ENCODE measurements at places on chromosomes 5 and 9.

DNA sequence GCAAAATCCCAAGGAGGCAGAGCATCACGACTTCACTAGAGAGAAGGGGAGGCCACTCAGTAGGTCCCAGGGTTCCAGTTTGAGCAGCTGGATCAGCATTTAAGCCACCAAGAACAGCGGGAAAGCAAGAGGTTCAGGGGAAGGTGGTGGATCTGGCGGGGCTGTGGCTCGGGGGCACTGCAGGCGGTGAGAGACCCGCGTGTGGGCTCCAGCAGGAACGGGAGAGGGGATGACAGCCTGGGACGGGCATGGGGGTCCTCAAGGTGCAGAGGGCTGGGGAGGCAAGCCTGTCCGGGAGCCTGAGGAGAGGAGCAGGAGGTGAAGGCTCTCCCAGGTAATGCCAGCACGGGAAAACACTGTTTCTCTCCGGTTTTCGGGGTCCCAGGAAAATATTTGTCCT, 123.6 kb downstream of the IRX2 start:
- DNase-seq, result no peak

DNA sequence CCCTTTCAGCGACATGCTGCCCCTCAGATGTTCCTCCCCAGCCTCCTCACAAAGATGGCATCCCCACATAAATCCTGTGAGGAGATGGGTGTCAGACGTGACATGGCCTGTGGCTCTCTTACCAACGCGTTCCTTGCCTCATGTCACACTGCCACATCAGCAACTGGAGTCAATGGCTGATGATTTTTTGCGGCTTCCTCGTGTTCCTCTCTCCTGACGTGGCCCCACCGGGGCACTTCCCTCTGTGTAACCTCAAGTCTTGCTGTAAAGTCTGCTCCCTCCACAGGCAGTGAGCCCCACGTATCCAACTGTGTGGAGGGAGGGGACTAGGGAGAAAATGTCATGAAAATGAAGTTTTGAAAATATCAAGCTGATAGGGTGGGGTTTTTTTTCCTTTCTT, 53.2 kb upstream of the SHISAL2B start:
- no peak for DNase-seq

- no peak for DNase-seq
These were observed 67.6 kb downstream of the C9orf50 start for GRCh38 chr9:129553277-129553676.

GRCh38 chr9:134065612-134066419, 2.0 kb downstream of the BRD3 start:
- peak; percentile 82 for DNase-seq

DNA sequence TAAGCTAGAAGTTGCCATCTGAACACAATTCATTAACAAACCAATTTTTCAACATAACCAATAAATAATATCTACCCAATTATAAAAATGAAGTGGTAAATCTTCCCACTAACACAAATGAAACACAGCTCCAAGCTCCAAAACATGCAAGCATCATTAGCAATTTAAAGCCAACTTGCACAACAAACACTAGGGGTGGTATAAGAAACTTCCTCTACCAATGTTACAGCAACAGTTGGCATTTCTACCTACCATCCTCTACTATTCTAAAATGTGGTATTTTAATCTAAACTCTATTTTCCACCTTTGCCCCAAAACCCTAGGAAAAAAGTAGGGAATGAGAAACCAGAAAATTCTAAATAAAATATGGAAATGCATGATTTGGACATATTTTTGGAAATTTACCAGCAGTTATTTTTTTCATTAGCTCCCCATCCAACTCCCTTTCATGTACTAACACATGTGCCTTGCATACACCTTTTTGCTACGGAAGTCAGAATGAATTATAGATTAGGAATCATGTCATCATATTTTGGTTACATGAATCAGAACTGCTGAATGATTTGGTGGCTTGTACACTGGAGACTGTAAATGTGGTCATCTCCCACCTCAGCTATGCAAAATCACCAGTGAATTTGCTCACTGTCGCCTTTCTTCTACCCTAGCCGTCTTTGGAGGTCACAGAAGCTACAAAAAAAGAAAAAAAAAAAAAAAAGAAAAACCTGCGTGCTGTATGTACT, 4.1 kb downstream of the NR6A1 start:
- DNase-seq, result no peak

- no peak for DNase-seq
These were observed 1049.5 kb upstream of the ACO1 start for GRCh38 chr9:31334837-31335528.

DNA sequence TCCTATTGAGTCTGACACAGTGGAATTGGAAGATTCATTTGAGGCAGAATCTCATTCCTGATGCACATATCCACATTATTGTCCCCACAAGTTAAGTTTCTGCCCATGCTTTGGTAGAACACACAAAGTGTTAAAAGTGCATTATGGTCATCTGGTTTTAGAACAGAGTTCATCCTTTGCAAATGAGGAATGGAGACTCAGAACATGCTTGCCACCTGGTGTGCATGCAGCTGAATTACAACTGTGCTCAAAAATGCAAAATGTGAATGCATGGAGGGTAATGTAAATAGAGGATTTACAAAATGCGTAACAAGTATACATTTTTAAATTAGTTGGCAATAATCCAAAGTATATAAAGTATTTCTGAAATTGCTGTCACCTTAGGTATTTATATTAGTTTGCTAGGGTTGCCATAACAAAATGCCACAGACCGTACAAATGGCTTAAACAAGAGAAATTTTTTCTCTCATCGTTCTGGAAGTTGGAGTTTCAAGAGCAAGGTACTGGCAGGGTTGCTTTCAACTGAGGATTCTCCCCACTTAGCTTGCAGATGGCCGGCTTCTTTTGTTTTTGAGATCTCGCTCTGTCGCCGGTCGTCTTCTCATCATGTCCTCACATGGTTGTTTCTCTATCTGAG, 671.1 kb downstream of the TAF11L14 start:
- peak; percentile 26 for DNase-seq
